ENCODE measurements at places on chromosomes 7 and 10.

GRCh38 chr7:91614431-91614830 is 266.1 kb downstream of the MTERF1 start:
- H3K4me3 ChIP-seq, result no peak overlapping the region
- H3K27ac ChIP-seq, result no peak overlapping the region
- no peaks in the 10 kb centered on the region for H3K4me1 ChIP-seq
- no peaks in the 10 kb centered on the region for H3K27me3 ChIP-seq
- no peak for DNase-seq

DNA sequence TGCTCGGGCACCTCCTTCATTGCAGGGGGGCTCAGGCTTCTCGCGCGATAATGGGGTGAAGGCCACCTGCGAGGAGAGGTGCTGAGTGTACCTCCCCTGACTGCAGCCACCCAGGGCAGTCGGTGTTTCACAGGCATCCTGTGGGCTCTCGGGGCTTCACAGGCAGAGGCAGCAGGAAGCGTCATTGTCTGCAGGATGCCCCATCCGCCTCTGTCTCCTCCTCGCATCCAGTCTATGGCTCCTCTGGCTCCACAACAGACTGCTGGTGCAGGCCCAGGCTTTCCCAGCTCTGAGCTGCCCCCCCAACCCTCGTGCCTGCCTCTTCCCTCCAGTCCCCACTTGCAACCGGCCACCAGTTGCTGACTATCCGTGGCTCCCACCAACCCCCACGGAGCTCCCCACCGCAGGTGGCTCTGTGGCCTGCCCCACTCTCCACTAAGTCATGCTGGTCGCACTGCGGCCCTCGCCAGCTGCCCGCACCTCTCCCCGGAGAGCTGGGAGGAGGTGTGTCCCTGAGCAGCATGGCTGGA is 36.5 kb downstream of the CAMK2B start:
- H3K4me3 ChIP-seq, result no peak overlapping the region
- H3K4me1 ChIP-seq, result peaks cover 5% of the 10 kb centered on the region
- no peak for DNase-seq
- peaks cover 23% of the 10 kb centered on the region for H3K27me3 ChIP-seq

- peak; percentile 24 for DNase-seq
- H3K4me3 ChIP-seq, result no peak overlapping the region
- H3K36me3 ChIP-seq, result no peaks in the 10 kb centered on the region
- no peak overlapping the region for H3K27ac ChIP-seq
These were observed 80.9 kb downstream of the SHH start for GRCh38 chr7:155731380-155731779.

DNA sequence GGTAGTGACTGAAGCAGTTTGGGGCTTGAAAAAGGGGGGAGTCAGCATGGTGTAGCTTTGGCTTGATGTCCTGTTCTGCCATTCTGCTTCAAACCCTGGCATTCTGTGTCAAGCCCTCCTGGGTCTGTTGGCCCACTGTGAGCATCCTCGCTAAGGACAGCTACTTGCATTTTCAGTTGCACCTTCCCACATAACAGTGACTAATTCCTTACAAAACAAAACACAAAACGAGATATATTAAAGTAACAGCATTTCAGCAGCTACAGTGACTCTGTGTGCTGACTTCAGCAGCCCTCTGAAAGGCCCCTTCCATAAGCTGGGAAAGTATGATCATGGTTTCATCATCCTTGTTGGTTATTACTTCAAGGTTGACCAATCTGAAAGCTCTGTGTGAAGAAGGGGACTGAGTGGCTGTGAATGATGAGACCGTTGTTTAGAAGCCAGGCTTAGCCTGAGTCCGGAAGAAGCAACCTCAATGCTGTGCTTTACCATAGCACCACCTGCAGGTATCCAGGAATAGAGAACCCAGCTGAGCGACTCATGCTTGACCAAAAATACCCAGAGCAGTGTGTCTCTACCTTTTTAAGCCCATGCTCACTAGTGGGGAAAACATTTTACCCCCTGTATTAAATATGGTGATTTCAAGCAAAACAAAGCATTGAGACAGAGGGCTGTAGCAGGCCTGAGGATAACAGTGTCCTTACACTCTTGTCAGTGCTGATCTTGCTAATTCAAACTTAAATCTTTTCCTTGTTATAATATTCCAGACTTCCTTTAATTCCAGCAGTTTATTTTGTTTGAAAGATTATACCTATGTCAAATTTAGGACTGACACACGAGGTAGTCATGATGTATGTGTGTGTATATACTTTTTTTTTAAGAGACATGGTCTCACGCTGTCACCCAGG is 42.6 kb upstream of the CC2D2B start:
- H3K4me3 ChIP-seq, result no peak overlapping the region
- peaks cover 12% of the 10 kb centered on the region for H3K4me1 ChIP-seq
- peak; percentile 80 for DNase-seq
- no peaks in the 10 kb centered on the region for H3K36me3 ChIP-seq

- no peak overlapping the region for H3K27ac ChIP-seq
- no peak overlapping the region for H3K4me3 ChIP-seq
- DNase-seq, result no peak
- H3K27me3 ChIP-seq, result no peaks in the 10 kb centered on the region
These were observed 1.0 kb upstream of the PSMC2 start for GRCh38 chr7:103346396-103346795.

DNA sequence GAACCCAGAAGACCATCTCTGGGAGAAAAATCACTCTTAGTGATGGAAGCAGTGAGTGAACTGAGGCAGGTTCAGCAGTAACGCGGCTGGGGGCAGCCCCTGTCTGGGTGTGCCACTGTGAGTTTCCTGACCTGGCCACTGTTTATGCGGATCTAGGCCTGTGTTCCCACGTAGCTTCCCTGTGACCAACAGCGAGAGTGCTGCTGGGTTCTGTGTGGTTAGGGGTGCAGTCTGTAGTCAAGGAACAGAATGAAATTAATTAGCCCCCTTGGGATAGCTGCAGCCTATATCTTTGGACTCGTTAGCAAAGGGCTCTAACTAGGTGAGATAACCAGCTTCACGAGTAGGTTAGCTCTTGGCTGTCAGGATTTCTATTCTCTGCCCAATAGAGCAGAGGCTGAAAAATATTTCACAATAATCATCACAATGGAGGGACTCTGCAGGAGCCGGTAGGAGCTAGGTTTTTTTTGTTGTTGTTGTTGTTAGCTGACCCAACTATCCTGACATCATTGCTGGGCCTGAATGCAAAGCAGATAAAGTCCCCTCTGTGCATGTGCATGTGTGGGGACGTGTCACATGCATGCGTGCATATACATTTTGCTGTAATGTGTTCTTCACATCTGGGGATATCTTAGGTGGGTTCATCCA is 164.9 kb downstream of the TMEM178B start:
- H3K4me1 ChIP-seq, result no peaks in the 10 kb centered on the region
- H3K36me3 ChIP-seq, result no peaks in the 10 kb centered on the region
- no peak for DNase-seq
- H3K4me3 ChIP-seq, result no peak overlapping the region
- no peaks in the 10 kb centered on the region for H3K27me3 ChIP-seq
- no peak overlapping the region for H3K27ac ChIP-seq

DNA sequence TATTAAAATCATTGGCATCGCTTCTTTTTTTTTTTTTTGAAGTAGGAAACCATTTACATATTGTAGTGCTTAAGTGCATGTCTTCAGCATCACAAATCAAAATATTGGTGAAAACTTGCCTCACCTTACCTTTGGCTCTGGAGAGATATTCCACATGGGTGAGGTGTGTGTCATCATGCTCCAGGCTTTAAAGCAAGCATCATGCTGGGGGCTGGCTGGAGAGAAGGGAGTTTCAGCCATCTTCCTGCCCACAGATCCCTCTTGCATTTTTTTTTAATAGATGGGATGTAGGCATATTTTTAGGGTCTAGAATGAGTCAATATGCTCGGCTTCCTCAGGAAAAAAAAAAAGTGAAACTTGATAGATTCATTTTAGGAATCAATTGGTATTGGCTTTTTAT is 2.3 kb upstream of the INSYN2A start:
- peaks cover 36% of the 10 kb centered on the region for H3K27me3 ChIP-seq
- no peaks in the 10 kb centered on the region for H3K36me3 ChIP-seq
- DNase-seq, result no peak
- no peak overlapping the region for H3K4me3 ChIP-seq

DNA sequence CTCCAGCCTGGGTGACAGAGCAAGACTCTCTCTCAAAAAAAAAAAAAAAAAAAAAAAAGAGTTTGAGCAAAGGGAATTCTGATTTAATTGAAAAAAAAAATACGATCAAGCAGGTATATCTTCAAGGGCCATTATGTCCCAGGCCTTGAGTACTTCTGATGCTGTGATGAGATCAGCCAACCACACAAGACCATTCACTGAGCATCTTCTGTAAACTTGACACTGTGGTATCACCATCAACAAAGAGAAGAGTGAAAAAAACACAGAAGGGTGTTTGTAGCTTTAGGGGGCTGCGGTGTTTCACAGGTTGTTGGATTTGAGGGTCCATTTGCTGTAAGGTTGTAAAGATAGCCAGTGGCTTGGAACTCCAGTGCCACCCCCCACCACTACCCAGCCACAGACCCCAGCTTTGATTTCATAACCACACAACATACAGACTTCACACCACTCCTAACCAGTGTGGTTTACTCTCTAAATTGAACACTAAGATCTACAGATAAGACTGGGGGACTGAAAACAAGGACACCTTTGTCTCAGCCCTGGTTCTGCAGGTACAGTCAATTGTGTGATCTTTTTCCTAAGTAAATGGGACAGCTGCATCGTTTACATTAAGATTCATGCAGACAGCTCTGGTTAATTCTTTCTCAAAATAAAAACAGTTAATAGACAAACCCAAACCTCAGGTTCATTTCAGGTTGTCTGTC is 66.4 kb downstream of the CDC123 start:
- H3K36me3 ChIP-seq, result no peaks in the 10 kb centered on the region
- H3K4me1 ChIP-seq, result peaks cover 6% of the 10 kb centered on the region
- no peaks in the 10 kb centered on the region for H3K27me3 ChIP-seq
- H3K4me3 ChIP-seq, result no peak overlapping the region

GRCh38 chr10:10797513-10797912 is 220.2 kb upstream of the CELF2 start:
- no peak overlapping the region for H3K4me3 ChIP-seq
- H3K4me1 ChIP-seq, result peaks cover 29% of the 10 kb centered on the region
- DNase-seq, result no peak
- peak overlapping the region; percentile 82 for H3K27ac ChIP-seq

- DNase-seq, result no peak
- H3K4me3 ChIP-seq, result no peak overlapping the region
- no peaks in the 10 kb centered on the region for H3K36me3 ChIP-seq
- no peak overlapping the region for H3K27ac ChIP-seq
These were observed 229.2 kb downstream of the RPS24 start for GRCh38 chr10:78262860-78263259.

DNA sequence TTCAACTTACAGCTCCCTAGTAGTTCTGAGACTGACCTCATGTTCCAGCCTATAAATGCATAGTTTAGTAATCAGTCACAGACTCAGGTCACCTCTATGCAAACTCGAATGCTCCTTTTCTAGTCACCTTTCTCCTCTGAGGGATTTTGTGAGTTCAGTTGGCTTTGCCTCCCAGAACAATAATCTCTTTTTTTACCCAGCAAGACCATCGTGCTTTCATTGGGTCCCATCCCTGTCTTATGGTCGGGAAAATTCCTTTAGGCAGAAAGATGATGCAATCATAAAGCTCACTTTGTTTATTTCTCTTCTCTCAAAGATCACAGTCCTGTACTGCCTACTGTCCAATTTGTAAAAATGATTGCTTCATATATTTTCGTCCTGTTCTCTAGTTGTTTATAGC is 38.4 kb downstream of the TWIST1 start:
- no peak for DNase-seq
- H3K27me3 ChIP-seq, result no peaks in the 10 kb centered on the region
- H3K4me3 ChIP-seq, result no peak overlapping the region
- H3K36me3 ChIP-seq, result no peaks in the 10 kb centered on the region

DNA sequence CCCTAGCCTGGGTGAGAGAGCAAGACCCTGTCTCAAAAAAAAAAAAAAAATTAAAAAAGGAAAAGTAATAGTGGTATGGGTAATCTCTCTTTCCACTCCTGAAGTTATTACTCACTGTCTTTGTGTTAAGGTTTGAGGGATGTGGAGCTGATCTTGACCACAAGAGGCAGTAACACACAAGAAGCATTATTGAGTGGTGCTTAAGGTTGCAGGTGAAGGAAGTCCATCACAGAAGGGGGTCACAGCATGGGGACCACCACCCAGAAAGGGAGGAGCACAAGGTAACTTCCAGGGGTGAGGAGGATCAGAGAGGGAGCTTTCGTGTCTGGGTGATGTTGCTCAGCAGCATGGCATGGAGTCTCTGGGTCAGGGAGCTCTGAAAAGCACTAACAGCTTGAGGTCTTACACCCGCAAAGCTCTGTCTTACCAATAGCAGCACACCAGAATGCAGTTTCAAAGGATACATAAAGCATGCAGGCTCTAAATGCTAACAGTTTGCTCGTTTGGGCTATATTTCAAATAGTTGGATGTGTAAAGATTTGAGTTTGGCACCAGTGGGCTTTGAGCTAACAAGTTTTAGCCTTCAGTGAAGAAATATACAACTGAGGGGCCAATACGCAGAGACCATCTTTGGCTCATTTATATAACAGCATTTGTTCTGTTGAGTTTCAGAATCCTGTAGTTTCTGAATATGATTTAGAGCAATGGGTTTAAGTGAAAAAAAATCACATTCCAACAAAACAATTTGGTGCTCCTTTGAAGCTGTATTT is 100.4 kb upstream of the DNAJC1 start:
- no peaks in the 10 kb centered on the region for H3K4me1 ChIP-seq
- H3K4me3 ChIP-seq, result no peak overlapping the region
- no peak for DNase-seq
- no peak overlapping the region for H3K27ac ChIP-seq
- H3K27me3 ChIP-seq, result no peaks in the 10 kb centered on the region

DNA sequence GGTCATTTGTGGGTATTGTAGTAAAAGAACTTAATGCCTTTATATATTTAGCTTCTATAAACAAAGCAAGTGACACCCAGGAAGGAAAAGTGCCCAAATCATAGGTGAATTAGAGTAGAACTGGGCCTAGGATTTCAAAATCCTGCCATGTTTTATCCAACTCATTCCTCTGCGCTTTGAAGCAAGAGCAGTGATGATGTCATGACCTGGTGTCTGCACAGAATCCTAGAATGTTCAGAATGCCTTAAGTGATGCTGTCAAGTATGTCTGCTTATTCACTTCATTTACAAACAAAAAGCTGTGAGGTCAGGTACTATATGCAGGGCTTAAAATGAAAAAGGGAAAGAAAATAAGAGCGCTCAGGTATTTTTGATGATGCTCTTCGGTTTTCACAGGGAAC is 737.2 kb upstream of the ANKRD30A start:
- no peaks in the 10 kb centered on the region for H3K4me1 ChIP-seq
- no peak overlapping the region for H3K27ac ChIP-seq
- no peaks in the 10 kb centered on the region for H3K27me3 ChIP-seq
- H3K4me3 ChIP-seq, result no peak overlapping the region

- no peaks in the 10 kb centered on the region for H3K36me3 ChIP-seq
- no peak for DNase-seq
- H3K27me3 ChIP-seq, result no peaks in the 10 kb centered on the region
- H3K27ac ChIP-seq, result no peak overlapping the region
- H3K4me1 ChIP-seq, result peaks cover 8% of the 10 kb centered on the region
These were observed 1050.5 kb downstream of the XPNPEP1 start for GRCh38 chr10:108872854-108873253.

DNA sequence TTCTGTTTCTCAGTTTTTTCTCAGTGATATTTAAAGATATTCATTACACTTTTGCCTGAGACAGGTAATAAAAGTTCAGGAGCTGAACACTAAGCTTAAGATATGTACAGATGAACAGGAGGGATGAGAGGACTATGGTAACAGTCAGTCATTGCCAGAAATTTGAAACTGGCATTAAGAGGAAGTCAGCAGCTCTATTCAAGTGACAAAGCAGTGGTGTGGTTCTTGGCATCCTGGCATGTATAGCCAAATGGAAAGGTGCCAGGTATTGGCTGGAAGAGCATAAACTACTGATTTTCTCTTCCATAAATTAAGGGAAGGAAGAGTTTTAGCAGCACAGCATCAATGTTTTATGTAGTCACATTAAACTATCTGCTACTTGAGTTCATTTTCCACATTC is 22.7 kb downstream of the HOXA1 start:
- H3K27ac ChIP-seq, result no peak overlapping the region
- H3K4me3 ChIP-seq, result no peak overlapping the region
- no peaks in the 10 kb centered on the region for H3K36me3 ChIP-seq
- DNase-seq, result no peak

Data from hepatocyte (in vitro differentiated cells).